DMS79 (cell line): ENCODE measurements at places on chromosomes 7 and 10.

GRCh38 chr7:41584746-41585145 is 118.1 kb downstream of the INHBA start:
- DNase-seq, result no peak

- DNase-seq, result no peak
Measured at GRCh38 chr7:90552521-90552920, 43.6 kb upstream of the CDK14 start.

- no peak for DNase-seq
Measured at GRCh38 chr10:23341004-23341403, 3.6 kb downstream of the C10orf67 start.

DNA sequence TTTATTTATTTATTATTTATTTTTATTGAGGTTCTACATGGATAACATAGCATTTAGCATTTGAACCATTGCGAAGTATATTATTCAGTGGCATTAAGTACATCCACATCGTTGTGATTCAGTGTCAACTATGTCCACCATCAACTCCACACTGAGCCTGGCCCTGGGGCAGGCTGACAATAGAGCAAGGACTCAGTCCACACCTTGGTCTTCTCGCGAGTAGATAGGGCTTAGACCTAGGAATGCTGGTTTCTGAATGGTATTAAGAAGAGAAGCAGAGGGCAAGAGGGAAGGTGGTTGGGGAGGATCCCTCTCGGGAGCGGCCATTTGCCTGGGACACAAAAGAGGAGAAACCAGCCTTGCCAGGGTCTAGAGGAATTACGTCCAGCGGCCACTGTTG is 599.2 kb upstream of the MGMT start:
- DNase-seq, result no peak

- no peak for DNase-seq
Measured at GRCh38 chr10:87550741-87551140, 46.0 kb downstream of the MINPP1 start.

- no peak for DNase-seq
Measured at GRCh38 chr10:36499693-36500092, 625.7 kb upstream of the ANKRD30A start.
